Smooth muscle cell of the brain vasculature (primary cell): ENCODE measurements at places on chromosomes 4 and X.

DNA sequence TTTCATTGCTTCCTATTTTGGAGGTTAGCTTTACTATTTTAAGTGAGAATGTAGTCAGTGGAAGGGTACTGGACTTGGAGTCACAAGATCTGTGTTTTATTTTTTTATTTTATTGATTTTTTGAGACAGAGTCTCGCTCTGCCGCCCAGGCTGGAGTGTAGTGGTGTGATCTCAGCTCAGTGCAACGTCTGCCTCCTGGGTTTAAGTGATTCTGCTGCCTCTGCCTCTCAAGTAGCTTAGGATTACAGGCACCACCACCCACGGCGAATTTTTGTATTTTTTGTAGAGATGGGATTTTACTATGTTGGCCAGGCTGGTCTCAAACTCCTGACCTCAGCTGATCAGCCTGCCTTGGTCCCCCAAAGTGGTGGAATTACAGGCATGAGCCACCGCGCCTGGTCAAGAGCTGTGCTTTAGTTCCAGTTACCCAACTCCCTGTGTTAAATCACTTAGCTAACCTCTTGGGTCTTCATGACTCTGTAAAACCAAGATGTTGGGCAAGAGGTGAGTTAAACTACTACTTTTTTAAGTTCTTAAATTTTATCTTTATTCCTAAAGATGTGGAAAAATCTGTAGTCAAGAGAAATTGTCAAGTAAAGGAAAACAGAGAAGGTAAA is 11.2 kb downstream of the USP9X start:
- no peak for DNase-seq

GRCh38 chr4:166987026-166987425 is 247.3 kb downstream of the SPOCK3 start:
- DNase-seq = no peak

DNA sequence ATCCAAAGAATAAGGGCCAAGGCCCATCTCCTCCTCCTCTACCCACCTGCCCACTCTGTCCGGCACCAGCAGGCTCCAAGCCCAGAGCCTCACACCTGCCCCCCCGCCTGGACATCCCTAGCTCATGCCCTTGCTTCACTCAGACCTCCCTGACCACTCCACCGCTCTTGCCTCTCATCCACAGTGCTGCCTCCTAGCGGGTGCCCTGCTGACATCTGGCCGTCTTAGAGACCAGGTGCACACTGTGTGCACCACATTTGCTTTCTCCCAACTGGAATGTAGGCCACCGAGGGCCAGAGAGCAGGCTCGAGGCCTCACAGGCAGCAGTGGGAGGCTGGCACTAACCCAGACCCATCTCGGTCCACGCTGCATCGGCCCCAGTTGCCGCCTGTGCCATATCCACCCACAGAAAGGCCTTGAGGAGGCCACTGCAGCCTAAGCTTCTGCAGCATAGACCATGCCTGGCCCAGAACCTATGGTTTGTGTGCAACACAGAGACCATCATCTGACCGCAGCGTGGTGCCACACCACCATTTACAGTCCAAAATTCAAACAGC is 13.5 kb downstream of the LETM1 start:
- DNase-seq = no peak

DNA sequence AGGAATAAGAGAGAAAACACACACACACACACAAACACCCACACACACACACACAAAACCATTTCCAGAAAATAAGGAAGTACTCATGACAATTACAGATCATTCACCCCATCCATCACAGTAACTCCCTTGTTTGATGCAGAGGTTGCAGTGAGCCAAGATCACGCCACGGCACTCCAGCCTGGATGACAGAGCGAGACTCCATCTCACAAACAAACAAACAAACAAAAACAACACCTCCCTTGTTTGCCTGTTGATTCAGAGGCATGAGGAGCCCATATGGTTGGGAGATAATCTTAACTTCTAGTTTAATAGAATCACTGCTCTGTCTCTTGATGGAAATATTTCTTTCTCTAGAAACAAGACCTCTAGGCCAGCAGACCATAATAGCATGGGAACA is 2043.5 kb upstream of the AGA start:
- DNase-seq = no peak

DNA sequence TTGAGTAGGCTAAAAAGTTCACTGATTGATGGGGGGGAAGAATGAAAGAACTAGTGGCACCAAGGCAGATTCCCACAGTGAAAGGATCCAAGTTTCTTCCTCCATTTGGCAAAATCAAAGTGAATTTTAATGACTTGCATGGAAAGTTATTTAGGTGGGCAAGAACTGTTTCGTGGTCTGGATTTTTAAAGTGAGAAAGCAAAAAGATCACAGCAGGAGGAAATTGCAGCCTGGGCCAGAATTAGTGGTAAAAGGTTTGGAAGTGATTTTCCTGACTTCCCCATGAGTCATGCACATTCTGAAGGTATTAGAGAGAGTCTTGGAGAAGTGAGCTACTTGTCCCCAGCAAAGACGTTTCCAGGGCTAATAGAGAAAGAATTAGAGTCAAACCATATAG is 207.8 kb downstream of the ANTXR2 start:
- no peak for DNase-seq

GRCh38 chr4:24032371-24032989 is 142.6 kb upstream of the PPARGC1A start:
- DNase-seq = no peak

- DNase-seq = no peak
These were observed 20.2 kb downstream of the CNGA2 start for GRCh38 chrX:151754641-151755215.

GRCh38 chr4:15526924-15527592 is 57.4 kb downstream of the CC2D2A start:
- no peak for DNase-seq

DNA sequence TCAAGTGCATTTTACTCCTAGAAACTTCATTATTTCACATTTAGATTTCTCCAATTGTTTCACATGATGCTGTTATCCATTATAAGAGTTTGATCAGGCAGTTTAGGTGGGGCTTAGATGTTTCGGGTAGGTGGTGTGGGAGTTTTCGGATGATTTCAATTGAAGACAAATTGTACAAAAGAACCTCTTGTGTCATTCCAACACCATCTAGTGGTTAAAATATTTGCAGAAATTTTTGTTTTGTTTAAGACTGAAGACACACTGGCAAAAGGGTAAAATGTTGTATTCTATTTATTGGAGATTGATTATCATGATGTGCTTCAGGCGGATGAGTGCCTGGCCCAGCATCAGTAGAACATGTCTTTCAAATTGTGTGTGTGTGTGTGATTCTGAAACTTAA is 212.7 kb downstream of the SH3BGRL start:
- no peak for DNase-seq
